M059J (cell line): ENCODE measurements at places on chromosomes 4 and X.

DNA sequence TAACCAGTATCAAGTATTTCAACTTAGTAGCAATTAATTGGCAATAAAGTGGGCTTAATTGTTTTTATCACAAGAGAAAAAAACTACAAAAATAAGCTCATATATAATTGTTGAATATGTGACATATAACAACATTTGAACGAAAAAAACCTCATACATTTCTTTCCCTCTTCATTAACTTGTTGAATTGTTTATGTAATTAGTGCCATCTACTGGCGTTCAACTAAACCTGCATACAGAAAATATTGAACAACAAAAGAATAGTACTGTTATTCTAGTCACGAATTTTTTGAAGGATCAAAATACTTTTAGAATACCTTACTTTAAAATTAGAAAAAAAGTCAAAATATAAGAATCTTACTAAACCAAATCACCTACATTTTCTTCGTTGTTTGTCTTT, 586.5 kb upstream of the FTHL17 start:
- DNase-seq, result peak; percentile 30

DNA sequence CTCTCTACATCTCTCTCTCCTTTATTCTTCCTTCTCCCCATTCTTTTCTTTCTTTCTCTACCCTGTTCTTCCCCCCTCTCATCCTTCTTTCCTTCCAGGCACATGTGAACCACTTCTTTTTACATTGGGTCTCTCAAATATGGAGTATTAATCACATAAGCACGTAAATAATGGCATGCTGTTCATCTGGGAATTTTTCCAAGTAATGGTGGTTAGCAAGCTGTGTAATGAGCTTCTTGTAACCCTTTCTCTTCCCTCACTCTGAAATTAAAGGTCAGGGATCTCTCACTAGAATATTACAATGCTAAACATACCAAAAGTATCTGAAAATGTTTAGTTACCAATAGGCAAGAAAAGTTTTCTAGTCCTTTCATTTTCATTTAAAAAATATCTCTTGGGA, 239.9 kb upstream of the TEX13A start:
- DNase-seq, result no peak

- DNase-seq, result peak; percentile 58
These were observed 20.5 kb upstream of the OPN1LW start for GRCh38 chrX:154123241-154124219.

DNA sequence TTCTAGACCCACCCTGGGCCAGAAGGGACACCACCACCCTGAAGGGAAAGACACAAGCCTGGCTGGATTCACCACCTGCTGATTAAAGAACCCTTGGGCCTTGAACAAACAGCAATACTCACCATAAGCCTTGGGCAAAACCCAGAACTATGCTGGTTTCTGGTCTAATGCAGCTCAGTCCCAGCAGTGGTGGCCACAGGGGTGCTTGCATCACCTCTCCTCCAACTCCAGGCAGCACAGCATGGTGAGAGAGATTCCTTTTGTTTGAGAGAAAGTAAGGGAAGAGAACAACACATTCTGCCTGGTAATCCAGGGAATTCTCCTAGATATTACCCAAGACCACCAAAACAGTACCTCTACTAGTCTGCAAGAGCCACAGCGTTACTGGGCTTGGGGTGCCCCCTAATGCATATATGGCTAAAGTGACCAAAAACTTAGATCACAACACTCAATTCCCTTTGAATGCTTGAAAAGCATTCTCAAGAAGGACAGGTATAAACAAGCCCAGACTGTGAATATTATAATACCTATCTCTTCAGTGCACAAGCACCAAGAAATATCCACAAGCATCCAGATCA, 25.7 kb downstream of the RNF128 start:
- DNase-seq, result peak; percentile 3

DNA sequence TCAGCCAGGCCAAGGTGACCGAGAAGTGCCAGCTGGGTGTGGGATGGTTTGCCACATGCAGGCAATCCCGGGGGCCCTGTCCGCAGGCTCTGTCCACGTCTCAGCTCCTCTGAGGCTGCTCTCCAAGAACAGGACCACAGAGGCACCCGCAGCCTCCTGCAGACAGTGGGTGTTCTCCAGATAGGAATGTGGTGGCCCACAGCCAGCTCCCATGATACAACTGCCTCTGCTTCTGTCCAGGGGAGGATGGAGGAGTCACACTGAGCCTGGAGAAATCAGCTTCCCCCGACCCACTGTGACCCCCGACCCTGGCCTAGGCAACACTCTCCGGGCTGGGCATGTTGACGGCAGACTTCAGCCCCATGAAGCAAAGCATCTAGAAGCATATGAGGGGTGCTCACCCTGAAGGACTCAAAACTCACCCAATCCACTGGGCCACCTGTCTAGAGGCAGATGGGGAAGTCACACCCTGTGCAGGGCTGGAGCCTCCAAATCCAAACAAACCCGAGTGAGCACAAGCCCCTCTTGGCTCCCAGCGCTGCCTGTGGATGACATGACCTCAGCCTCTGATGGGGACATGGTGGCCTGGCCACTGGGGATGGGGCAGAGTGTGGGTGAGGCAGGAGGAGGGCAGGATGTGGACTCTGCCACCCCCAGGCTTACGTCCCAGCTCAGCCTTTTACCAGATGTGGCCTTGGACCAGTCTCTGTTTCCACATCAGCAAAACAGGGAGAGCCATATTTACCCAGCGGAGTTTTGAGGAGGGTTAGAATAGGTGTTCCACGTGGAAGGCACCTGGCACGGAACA, 102.3 kb downstream of the PSAPL1 start:
- peak; percentile 60 for DNase-seq

GRCh38 chr4:10832806-10833628, 148.4 kb upstream of the CLNK start:
- no peak for DNase-seq

DNA sequence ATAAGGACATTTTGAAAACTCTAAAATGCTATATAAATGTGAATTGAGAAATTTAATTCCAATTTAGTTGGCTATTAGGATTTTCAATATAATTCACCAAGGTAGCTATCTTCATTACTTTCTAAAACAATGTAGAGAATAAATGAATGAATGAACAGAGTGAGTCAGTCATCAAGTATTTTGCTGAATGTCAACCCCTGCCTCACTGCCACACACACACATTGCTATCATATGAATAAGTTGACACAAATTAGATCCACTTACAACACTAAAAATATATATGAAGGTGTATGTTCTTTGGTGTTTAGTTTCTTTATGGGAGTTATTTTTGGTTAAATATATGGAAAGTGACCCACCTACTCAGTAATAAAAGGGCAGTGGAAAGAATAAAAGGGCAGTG, 141.4 kb upstream of the SMIM10 start:
- peak; percentile 76 for DNase-seq

DNA sequence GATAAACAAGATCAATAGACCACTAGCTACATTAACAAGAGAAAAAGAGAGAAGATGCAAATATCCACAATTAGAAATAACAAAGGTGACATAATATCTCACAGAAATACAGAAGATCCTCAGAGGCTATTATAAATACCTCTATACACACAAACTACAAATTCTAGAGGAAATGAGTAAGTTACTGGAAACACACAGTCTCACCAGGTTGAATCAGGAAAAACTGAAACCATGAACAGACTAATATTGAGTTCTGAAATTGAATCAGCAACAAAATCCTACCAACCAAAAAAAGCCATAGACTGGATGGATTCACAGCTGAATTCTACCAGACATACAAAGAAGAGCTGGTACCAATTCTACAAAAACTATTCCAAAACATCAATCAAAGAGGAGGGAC, 211.8 kb upstream of the CPEB2 start:
- no peak for DNase-seq

GRCh38 chrX:138886769-138887168, 175.3 kb upstream of the FGF13 start:
- peak; percentile 86 for DNase-seq

GRCh38 chrX:71241301-71241700, 12.6 kb downstream of the ZMYM3 start:
- no peak for DNase-seq

DNA sequence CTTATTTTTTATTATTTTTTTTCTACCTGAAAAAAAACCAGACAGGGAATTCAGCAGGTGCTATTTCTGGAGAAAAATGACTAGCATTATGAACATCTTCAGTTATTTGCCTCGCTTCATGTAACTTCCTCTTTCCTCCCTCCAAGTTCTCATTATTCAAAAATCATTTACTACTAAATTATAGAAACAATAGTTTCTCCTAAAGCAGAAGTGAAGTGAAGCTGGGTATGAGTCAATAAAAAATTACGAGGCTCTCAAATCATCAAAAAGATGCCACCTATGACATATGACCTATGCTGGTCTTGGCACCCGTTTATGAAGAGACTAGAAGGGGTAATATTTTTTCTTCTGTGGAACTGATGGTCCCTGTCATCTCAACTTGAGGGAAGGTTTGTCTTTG, 145.0 kb upstream of the AADAT start:
- DNase-seq, result no peak

DNA sequence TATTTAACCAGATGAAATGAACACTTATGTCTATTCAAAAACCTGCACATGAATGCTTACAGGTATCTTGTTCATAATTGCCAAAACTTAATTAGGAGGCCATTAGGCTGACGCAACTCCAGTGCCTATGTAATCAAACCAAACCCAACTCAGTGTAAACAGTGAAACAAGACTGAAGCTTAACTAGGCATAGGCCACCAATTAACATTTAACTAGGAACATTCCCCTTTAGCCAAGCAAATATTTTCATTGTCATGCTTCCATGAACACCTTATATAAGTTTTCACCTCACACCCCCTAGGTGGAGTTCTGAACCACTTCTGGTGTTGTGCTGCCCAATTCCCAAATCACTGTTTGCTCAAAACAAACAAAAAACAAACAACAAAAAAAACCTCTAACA, 686.0 kb downstream of the STPG2 start:
- DNase-seq, result no peak

GRCh38 chr4:43274376-43274775, 381.9 kb downstream of the GRXCR1 start:
- no peak for DNase-seq

DNA sequence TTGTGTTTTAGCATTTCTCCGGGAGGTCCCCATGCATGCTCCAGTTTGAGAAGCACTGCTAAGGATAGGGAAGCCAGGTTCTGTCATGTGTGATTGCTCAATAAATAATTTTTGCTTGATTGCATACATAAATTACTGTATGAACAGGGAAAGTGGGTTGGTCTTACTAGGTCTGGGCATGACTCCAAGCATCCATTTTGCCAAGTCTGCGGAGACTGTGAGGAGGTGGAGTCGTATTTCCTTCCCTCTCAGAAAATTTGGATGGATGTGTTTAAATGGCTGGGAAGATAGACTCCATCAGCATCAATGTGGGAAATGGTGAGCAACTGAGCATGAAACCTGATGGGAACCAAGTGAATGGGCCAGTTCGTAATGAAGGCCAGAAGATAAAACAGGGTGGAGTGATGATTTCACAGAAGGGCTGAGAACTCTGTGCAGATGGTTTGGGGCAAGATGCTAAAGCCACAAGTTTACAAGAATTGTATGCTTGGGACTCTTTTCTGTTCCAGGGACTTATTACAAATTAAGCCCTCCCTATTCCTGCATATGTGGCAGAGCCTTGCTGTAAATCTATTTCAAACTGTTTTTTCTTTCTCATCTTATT, 84.1 kb downstream of the NHS start:
- peak; percentile 78 for DNase-seq

GRCh38 chr4:17092736-17093437, 194.4 kb upstream of the LDB2 start:
- DNase-seq, result peak; percentile 47

- DNase-seq, result no peak
These were observed 13.4 kb downstream of the RBMX2 start for GRCh38 chrX:130415201-130415600.

- DNase-seq, result peak; percentile 1
These were observed 1257.3 kb upstream of the DIAPH2 start for GRCh38 chrX:95427389-95427788.

DNA sequence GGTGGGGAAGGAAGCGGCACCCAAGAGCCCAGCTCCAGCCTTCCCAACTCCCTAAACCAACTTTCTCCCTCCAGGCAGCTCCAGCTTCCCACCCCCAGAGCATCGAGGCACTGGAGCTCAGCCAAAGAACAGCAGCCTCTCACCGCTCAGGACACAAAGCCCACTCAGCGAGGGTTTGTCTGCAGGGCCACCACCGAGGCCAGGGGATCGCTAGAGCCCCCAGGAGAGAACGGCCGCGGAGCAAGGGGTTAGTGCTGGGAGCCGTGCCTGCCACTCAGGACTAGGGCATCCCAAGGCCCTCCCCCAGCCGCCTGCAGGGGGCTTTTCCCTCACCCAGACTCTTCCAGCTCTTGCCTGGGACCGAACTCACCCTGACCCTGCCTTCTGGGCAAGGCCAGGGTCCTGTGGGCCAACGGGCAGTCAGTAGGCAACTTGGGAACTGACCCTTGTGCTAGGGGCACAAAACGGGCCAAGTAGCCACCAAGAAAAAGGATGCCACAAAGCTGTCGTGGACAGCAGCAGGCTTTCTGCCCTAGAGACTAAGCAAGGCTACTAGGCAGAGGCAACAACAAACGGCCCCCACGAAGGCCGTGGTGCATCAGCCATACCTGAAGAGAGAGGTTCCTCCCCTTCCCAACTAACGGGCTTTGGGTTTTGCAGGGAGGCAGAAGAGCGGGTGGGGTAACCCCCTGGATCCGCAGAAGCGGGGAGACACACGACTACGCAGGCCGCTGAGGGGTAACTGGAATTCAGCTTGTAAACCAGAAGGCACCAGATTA, 2.3 kb downstream of the HCFC1 start:
- DNase-seq, result no peak

- DNase-seq, result no peak
These were observed 81.4 kb downstream of the DOCK11 start for GRCh38 chrX:118577041-118577440.

DNA sequence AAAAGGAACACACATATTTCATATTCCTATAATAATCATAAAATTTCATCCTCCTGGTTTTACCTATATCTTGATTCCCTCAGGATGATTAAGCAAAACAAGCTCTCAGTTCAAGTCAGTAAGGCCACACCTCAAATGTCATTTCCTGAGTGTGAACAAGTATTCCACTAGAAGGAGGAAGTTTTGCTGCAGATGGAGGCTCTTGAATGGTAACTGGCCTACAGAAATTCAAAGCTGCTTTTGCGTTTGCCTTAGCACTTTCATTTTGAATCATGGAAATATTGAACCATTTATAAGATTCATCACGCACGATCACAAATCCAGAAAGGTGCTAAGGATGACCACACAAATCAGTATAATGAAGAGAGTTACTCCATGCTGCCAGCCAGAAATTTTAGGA, 254.4 kb upstream of the CXXC4 start:
- peak; percentile 28 for DNase-seq

DNA sequence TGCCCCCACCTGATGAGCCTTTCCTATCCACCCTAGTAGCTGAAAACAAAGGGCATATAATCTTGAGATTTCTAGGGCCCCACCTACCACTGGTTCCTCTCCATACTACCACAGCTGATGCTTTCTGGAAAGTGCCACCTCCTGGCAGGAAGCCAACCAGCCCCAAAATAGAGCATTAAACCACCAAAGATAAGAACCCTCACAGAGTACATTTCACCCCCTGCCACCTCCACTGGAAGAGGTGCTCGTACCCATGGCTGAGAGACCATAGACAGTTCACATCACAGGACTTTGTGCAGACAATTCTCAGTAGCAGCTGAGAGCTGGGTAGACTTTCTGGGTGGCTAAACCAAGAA, 94.1 kb downstream of the IRS4 start:
- DNase-seq, result no peak

- no peak for DNase-seq
These were observed 55.9 kb upstream of the FHDC1 start for GRCh38 chr4:152880263-152880662.

GRCh38 chr4:11814758-11815157, 386.1 kb upstream of the HS3ST1 start:
- DNase-seq, result no peak

- DNase-seq, result peak; percentile 3
These were observed 327.1 kb downstream of the PAPSS1 start for GRCh38 chr4:107392951-107393350.
